ENCODE measurements at places on chromosomes 6 and 20.

GRCh38 chr6:156449569-156449968, 327.6 kb upstream of the ARID1B start:
- DNase-seq: no peak

GRCh38 chr6:85756982-85757381, 114.3 kb upstream of the SYNCRIP start:
- DNase-seq: no peak

DNA sequence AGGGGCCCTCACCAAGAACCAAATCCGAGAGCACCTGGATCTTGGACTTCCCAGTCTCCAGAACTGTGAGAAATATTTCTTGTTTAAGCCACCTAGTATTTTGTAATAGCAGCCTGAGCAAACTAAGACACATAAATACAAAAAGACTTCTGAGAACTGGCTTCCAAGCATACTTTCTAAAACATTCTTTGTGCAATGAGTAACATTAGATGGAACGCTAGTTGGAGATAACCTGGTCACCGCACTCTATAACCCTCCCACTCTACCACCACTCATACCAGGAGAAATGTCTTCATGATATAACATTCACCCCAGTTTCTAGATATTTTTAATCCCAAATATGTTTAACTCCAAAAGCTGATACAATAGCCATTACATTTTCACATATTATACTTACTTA, 169.5 kb upstream of the THEMIS start:
- no peak for DNase-seq

DNA sequence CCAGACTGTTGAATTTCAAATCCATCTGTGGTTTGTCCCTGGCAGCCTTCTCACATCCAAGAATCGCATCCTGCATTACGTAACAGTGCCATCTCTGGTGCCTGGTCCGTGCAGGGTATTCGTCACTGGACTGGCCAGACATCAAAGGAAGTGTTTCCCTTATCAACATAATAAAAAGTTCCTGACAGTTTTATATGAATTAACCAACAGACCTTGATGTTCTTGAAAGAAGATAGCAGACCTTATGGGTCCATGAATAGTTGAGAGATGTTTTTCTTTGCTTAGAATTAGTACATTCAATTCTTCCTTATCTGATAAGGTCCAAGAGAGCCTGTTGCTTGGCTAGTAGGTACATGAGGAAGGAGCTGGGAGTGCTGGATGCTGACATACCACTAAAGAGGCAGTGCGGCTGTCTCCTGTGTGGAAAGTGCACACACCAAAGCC, 77.6 kb downstream of the PHACTR2 start:
- no peak for DNase-seq

DNA sequence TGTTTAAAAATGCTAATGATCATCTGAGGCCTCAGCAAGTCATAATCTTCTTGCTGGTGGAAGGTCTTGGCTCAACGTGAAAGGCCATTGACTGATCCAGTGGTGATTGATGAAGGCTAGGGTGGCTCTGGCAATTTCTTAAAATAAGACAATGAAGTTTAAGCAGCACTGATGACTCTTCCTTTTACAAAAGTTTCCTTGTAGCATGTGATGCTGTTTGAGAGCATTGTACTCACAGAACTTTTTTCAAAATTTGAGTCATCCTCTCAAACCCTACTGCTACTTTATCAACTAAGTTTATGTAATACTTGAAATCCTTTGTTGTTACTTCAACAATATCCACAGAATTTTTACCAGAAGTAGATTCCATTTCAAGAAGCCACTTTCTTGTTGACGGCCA, 382.3 kb downstream of the ESR1 start:
- DNase-seq: no peak

DNA sequence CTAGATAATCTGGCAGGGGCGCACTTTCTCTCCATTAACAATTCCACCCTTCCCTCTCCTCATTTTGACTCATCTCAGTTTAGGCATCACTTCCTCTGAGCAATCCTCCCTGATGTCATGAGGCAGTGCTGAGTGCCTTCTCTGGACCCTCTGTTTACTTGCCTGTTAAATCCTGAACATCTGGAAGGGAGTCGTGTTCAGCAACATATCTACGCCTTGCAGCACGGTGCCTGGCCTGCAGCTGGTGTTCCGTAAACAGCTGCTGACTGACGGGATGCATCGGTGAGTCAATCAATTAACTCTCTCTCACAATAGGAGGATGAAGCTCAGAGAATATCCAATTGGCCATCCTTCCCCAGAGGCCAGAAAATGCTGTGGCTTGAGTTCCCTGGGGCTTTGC, 613.5 kb downstream of the PTPRT start:
- DNase-seq: no peak

GRCh38 chr6:54860132-54860531, 13.6 kb downstream of the FAM83B start:
- DNase-seq: no peak

Measured in mucosa of descending colon (tissue), 3 donors.